Activated naive CD4-positive, alpha-beta T cell treated with anti-CD3 and anti-CD28 coated beads, Interleukin-2, amount 10 ng/mL, durations not matched to agents 5 hours and 36 hours (primary cell): ENCODE measurements at places on chromosomes 1 and 21. TPM values are rescaled to one million over a fixed set of nuclear protein-coding genes. Genes with fewer than 3 reads are reported as not detected.

FMOD gene
- 0.12 TPM for total RNA-seq

PTGER3 gene
- 0.15 TPM for total RNA-seq

SHISAL2A gene
- total RNA-seq, result 25.9 TPM

TACSTD2 gene
- not detected for total RNA-seq

FGR gene
- total RNA-seq, result 0.23 TPM

NEXN gene
- 2.0 TPM for total RNA-seq

ASPM gene
- 66.3 TPM for total RNA-seq

BNIPL gene
- total RNA-seq, result 1.1 TPM

C1orf74 gene
- 1.5 TPM for total RNA-seq

KPRP gene
- not detected for total RNA-seq
